ENCODE measurements at places on chromosomes 1 and 21.
A peak's percentile ranks its signal among the peaks of the same experiment; 100 is the strongest.

DNA sequence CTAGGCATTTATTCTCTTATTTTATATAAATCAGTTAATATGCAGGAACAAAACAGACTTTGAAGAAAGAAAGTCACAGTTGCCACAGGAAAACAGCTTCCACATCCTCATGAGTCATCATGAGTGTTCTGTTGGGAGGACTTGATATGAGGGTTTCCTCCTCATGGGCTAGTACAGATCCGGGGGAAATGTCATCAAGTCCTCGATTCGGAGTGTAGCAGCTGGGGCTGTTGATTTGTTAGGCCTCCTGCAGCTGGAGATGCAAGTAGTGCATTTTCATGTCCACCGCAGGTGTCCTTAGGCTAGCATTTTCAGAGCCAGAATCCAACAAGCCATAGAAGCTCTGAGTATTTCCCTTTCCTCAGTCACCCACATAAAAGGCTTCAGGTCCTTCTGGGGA, 36.7 kb downstream of the ADAM30 start:
- DNase-seq: no peak

- DNase-seq: no peak
Measured at GRCh38 chr1:221200464-221200863, 321.2 kb downstream of the HLX start.

GRCh38 chr1:23470282-23471070, 13.5 kb downstream of the ASAP3 start:
- no peak for DNase-seq

GRCh38 chr1:157183870-157184269, 45.7 kb upstream of the ETV3 start:
- DNase-seq: no peak

GRCh38 chr1:10696977-10697376, 99.5 kb downstream of the CASZ1 start:
- no peak for DNase-seq

- DNase-seq: peak; percentile 64
Measured at GRCh38 chr1:64505944-64506655, 36.2 kb downstream of the CACHD1 start.
